ENCODE measurements at places on chromosomes 5 and 9. TPM values are rescaled to one million over a fixed set of nuclear protein-coding genes. Genes with fewer than 3 reads are reported as not detected.

The HARS2 gene
- total RNA-seq = 66.5 TPM

The KIF4B gene
- total RNA-seq = not detected

The FOXD4L4 gene
- not detected for total RNA-seq

The ZNF883 gene
- not detected for total RNA-seq

The FGD3 gene
- total RNA-seq = 5.4 TPM

The DEPDC1B gene
- 7.2 TPM for total RNA-seq

The TUSC1 gene
- 16.5 TPM for total RNA-seq

The HAND1 gene
- not detected for total RNA-seq

The SLC34A3 gene
- not detected for total RNA-seq

The IFNK gene
- not detected for total RNA-seq

The SPINK4 gene
- not detected for total RNA-seq

The DMRTA1 gene
- total RNA-seq = 3.5 TPM

- DNase-seq = peak; percentile 64
These were observed 9.8 kb downstream of the LURAP1L start for GRCh38 chr9:12784461-12785259.

DNA sequence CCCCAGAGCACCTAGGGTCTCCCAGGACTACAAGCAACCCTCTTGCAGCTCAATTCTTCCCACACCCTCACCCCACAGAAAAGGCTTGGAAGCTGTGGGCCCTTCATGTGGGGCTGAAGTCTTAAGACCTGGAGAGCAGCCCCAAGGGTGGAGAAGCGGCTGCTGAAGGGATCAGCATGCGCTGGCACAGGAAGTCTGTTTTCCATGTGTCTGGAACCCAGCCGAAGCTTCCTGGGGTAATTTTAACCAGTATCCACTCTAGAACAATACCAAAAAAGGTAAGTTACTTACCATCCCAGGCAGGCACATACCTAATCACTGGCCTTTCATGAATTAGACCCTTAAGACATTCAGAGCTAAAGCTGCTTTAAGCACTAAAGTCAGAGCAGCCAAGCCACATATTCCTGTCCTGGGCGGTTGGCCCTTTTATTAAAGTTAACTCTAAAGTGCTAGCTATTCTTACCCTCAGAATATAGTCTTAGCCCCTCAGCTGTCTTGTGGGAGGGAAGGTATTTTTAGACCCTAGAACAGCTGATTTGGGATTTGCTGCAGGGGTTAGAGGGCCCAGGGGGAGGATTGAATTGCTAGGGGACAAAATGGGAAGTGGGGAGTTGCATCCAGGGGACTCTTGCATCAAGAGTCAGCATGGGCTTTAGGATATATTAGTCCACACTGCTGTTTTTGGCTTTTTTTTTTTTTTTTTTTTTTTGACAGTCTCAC is 6.9 kb downstream of the IL17B start:
- DNase-seq = no peak

DNA sequence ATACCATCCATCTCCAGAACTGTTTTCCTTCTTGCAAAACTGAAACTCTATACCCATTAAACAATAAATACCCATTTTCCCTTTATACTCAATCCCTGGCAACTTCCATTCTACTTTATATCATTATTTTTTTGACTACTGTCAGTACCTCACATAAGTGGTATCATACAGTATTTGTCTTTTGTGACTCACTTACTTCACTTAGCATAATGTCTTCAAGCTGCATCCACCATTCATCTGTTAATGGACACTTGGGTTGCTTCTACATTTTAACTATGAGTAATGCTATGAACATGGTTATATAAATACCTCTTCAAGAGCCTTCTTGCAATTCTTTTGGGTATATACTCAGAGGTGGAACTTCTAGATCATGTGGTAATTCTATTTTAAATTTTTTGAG is 11.6 kb upstream of the TYRP1 start:
- DNase-seq = no peak

DNA sequence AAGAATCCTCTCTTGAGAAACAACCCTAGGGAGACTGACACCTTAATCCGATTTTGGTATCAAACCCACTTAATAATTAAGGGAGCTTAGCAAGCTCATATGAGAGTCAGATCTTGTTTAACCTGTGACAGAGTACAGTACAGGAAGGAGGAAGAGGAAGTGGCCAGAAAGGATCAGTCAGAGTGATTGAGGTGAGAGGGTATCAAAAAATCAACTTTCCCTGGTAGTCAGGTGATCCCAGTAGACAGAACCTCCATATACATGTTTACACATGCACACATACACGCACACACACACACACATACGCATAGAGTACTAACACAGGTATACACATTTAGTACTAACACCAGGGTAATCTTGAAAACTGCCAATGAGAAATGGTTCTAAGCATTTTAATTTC is 56.8 kb downstream of the GLIS3 start:
- DNase-seq = peak; percentile 59

- DNase-seq = no peak
These were observed 11.1 kb downstream of the ZNF462 start for GRCh38 chr9:106874031-106874430.

- no peak for DNase-seq
These were observed 148.5 kb downstream of the EPB41L4A start for GRCh38 chr5:112270299-112271293.

GRCh38 chr5:135157421-135158313 is 123.6 kb upstream of the PITX1 start:
- DNase-seq = no peak

DNA sequence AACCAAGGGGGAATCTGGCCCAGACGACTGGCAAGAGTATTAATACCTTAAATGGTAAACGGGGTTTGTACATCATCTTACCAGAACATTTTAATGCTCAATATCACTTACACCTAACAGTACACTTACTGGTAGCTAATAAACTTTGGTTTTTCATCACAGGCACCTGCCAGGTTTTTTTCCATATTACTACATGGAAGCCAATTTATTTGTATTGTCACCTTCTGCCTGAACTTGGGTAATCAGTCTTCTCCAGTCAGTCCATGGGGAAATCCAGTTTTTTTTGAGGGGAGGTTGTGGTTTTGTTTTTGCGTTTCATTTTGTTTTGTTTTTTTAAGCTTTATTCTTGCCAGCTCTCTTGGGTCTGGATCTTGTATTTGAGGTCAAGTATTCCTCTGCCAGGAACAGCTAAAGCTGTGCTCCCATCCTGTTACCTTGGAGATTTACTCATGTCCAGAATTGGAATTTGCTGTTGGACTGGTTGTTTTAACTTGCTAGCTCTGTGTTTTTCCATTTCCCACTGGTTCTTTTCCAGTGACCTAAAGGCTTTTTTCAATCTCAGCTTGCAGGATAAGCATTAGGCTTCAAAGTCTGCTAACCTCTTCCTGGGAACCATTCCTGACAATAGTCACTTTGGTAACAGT is 11.1 kb upstream of the NADK2 start:
- DNase-seq = no peak

DNA sequence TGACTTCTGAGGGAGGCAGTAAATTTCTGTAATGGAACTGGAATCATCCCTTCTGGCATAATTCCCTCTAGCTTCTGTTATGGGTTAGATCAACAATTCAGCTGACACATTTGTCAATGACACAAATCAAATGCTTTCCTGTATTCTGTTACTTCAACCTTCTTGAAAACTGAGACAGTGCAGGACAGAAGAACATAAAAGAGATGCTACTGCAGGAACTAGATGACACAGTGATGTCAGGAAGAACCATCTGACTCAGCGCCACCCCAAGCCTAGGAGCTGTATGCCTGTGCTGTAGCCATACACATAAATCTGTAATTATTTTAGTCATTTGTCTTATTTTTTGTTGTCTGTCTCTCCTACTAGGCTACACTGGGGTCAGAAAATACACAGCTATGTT is 18.2 kb upstream of the CEP120 start:
- DNase-seq = no peak

DNA sequence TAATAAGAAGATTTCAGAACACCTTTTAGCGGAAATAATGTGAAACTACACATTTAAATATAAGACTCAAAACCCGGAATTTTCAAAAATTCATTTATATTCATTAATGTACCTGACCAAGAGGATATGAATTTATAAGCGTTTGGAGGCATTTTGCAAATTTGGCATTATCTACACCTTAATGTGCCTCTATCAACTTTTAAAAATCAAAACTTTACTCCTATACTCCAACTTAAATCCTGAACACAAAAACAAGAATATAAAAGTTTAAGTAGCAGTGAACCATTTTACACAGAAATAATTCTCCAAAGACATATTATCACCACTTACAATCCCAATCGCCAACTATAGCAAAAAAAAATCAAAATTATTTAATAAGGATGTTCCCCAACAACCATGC is 3.9 kb downstream of the ZNF608 start:
- DNase-seq = no peak

DNA sequence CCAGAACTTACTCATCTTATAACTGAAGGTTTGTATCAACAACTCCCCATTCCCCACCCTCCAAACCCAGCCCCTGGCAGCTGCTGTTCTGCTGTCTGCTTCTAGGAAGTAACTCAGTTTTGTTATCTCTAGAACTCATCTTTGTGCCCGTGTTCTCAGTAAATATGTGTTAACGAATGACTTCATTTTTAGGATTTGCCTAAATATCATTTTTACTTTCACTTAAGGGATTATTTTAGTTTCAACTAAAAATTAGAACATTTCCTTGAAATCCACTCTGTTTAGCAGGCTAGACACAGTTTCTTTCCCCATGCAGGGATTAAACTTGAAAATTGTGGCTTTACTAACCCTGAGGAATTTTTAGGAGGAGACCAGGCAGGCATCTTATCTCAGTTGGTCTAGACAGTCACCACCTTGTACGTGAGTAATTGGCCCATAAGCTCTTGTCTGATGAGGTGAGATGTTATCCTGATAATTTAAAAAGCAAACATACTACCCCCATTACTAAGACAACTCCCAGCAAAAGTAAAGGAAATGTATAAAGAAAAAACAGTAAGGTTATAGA is 68.2 kb upstream of the TNFAIP8 start:
- no peak for DNase-seq

DNA sequence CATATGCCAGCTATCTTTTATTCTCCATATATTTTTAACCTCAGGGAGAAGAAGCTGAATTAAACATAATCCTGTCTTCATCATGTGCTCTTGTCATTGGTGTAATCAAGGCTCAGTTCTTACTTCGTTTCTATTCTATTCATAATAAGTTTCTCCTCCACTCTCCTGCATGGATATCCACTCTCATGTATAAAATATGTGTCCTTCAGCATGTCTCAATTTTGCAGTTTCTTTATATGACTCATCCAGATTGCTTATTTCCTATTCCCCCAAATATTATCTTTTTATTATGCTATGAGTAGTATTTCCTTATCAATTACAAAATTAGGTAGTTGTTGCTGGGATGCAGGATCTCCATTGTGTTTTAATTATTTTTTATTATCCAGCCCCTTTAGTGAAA is 643.7 kb upstream of the ACO1 start:
- DNase-seq = no peak

DNA sequence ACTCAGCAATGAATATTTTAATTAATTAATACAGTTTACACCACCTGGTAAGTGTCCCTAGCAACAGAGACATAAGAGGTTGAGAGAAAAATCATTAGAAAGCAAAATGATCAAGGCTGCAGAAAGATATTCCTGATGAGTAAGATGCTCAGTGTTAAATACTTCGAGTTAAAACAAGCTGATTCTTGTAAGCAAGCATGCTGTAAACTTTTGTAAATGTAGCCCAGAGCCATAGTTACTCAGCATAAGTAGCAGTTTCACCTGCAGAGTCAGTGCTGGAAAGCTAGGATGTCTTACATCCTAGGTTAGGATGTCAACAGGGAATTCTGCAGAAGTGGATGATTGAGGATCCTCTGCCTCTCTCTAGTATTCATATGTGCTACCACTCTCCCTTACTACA is 4.2 kb downstream of the PRKACG start:
- no peak for DNase-seq

DNA sequence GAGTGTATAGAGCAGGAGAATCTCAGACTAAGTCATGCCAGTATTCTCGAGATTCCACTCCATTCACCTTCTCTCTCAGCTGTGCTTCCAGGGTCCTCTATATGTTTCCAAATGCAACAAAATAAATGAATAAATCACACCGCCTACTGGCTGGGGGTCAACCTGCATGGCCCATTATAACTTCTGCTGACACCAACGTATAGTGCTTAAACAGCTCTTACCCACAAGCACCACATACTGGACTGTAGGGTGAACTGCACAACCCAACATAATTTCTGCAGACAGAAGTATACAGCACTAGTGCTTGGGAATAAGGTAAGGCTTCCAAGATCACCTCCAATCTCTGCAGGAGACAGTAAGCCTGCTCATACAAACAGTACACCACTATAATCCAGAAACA is 33.1 kb upstream of the HTR4 start:
- peak; percentile 10 for DNase-seq

DNA sequence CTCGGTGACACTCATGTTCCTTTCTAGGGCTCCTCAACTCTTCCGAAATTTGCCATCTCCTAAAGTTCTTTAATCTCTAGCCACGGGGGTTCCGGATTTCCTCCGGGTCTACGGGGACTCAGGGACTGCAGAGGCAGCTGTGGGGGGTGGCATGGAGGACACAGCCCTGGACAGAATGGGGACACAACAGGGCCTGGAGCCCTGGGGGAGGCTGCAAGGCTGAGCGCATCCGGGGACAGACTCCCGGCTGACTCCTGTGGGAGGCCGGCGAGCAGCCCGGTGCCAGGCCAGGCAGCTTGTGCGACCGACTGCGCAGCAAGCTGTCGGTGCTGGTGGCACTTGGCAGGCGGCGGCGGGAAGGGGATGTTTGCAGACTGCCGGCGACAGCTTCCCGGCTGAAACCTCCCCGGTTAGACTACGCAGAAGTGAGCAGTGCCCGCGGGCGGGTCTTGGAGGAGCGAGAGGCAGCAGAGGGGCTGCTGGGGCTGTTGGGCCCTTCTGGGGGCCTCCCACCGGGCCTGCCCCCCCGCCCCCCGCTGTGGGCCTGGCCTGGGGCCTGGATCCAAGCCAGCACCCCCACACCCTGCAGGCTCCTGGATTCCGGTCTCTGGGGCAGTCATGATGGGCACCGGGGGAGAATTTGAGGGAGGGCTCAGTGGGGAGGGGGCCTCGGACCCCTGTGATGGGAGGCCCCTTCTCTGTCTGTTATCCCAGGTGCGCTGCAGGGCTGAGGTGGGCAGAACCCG is 28.7 kb upstream of the UBAC1 start:
- DNase-seq = peak; percentile 76

- peak; percentile 63 for DNase-seq
These were observed 2.1 kb upstream of the MLLT3 start for GRCh38 chr9:20624201-20625002.

GRCh38 chr9:124454791-124455443 is 4.7 kb downstream of the ADGRD2 start:
- DNase-seq = no peak
